NCI-H1694 treated with DMSO at 0.1 percent for 48 hours (cell line): ENCODE measurements at places on chromosomes 6 and 20.

- DNase-seq = peak; percentile 27
Measured at GRCh38 chr6:69584913-69585729, 211.7 kb downstream of the LMBRD1 start.

DNA sequence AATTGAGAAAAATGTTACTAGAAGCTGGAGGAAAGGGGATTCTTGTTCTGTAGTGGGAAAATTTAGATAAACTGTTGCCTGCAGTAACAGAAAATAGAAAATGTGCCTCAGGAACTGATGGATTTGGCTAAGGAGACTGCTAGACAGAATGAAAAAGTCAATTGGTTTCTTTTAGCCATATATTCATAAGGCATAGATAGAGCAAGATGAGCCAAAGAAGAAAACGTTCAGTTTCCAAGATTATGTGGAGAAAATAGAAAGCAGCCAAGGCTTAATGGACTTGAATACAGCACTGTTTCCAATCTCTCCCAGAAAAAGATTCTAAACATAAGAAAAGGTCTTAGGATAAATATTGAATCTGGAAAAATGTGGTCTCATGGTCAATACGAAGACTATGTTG is 115.1 kb upstream of the TCF21 start:
- DNase-seq = no peak

- no peak for DNase-seq
Measured at GRCh38 chr6:31490115-31490873, 7.7 kb upstream of the MICB start.

DNA sequence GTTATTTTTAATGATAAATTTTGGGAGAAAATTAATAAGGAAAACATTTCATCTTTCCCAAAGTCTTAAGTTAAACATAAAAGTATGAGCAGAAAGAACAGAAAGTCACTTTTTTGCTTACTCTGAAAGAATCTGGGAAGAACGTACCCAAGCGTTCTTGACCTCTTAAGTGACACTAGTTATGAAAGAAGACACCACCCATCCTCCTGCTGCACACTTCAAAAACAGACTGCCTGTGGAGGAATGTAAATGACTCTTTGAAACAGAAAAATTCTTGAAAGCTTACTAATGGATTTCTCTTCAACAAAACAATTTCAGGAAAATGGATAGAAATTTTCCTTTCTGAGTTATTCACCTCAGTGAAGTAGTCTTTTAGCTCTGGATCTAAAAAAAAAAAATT is 227.7 kb downstream of the MEI4 start:
- DNase-seq = no peak

- no peak for DNase-seq
Measured at GRCh38 chr6:166078294-166078693, 89.4 kb downstream of the TBXT start.

DNA sequence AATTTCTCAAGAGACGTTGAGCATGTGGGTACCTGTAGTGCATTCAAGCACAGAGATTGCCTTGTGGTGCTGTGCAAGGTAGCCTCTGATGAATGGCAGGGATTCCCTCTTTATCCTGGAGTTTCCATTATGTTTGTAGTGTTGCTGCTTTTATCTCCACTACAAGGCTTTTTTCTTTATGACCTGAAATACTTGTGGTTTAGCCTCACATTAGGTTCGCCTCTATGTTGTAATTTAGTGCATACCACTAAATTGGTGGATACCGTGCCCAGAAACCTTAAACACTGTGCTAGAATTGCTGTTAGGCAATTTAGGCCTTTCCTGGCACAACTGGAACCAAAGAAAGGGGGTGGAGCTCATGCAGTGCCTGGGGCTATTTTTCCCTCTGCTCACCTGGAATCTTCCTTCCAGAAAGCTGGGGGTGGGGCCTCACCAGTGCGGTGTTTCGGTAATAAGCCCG is 76.8 kb downstream of the NCOA7 start:
- no peak for DNase-seq

DNA sequence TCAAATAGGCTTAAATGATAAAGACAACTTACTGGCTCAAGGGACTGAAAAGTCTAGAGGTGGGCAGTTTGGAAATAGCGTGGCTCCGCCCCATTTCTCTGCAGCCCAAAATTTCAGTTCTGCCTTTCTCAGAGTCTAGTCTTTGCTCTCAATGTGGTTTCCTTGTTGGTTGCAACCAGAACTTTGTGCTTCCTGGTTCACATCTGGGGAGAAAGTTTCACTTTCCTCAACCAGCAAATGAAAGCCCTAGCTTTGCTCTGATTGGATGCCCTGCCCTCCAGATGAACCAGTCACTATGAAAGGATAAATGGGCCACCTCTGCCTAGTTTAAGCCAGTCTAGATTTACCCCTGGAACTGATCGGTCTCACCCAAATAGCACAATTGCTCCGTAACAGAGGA is 14.9 kb downstream of the SYCP2L start:
- DNase-seq = no peak

DNA sequence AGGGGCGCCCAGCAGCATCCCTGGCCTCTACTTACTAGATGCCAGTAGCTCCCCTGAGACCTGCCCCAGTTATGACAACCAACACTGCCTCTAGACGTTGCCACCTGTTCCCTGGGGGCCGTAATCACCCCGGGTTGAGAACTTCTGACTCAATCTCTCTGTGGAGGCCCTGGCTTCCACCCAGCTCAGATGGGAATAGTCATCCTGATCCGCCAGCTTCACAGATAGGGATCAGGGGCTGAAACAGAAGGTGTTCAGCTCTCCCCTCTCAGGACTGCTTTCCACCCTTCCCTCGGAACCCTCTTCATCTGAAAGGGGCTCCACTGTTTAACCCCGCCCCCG is 3.3 kb downstream of the CAPN11 start:
- no peak for DNase-seq

DNA sequence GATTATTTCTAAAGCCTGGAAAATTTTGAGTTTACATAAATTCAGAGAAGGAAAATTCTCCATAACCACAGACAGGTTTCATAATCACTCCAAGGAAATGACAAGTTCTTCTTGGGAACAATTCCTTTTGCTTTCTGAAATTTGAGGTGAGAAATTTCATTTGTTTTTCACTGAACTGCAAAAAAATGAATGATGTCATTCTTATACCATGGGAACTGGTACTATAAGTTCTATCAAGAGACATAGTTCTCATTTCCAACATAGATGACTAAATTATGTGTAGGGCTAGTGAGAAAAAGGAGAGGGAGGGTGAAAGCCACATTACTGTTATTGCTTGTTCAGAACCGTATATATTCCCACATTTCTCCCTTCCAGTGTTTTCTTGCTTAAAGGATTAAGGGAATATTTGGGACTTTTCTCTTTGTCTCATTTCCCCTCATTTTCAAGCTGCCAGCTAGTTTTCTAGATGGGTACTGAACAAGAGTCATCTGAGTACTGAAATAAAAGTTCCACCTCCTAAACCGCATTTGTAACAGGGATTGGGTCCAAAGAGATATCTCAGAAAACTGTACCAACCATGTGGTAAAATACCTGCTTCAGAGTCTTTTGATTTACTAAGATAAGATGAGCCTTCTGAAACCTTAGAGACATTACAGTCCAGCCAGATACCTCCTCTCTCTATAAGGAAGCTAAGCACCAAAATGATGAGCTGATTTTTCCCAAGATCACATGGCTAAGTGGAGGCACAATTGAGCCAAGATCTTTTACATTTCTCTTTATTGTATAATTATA is 144.3 kb upstream of the PRDM1 start:
- DNase-seq = no peak

DNA sequence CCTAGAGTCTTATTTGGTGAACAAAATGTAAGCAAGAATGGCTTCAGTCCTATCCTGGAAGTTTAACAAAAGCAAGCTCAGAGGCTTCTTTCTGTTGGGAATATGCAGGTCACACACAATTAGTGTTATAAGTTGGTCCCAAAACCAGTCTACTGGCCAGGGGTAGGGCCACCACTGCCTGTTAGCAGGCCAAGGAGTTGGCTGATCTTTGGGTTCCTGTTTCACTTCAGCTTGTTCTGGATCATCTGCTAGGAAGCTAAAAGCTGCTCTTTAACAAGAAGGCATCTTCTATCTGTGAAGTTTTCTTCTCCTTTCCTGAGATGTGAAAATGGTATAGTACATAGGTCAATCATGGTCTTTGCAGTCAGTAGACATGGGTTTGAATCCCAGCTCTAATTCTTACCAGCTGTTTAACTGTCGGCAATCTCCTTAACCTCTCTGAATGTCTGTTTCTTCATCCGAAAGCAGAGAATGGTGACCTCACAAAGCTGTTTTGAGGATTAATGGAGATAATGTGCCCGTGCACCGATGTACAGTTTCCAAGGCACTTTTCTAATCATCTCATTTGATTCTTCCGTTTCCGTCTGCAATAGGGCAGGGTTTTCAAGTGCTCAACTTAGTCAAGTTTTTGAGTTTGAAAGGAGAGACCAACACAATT is 271.2 kb upstream of the TAB2 start:
- no peak for DNase-seq

GRCh38 chr6:73525546-73526330 is 4.9 kb upstream of the EEF1A1 start:
- DNase-seq = no peak

DNA sequence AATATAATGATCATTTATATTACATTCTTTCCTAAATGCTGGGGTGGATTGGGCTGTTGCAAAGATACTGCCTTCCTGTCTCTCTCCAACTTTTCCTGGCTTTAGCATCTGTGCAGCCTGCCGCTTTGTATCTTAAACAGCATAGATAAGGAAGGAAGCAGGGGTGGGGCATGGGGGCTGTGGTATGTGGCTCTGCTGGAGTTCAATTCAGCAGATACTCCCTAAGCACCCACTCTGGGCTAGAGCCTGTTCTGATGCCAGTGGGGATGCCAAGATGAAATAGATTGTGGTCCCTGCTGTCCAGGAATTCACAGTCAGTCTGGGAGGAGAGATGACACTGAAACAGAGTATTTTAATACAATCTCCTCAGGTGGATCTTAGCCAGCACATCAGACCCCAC is 56.8 kb downstream of the EIF2S2 start:
- DNase-seq = no peak

DNA sequence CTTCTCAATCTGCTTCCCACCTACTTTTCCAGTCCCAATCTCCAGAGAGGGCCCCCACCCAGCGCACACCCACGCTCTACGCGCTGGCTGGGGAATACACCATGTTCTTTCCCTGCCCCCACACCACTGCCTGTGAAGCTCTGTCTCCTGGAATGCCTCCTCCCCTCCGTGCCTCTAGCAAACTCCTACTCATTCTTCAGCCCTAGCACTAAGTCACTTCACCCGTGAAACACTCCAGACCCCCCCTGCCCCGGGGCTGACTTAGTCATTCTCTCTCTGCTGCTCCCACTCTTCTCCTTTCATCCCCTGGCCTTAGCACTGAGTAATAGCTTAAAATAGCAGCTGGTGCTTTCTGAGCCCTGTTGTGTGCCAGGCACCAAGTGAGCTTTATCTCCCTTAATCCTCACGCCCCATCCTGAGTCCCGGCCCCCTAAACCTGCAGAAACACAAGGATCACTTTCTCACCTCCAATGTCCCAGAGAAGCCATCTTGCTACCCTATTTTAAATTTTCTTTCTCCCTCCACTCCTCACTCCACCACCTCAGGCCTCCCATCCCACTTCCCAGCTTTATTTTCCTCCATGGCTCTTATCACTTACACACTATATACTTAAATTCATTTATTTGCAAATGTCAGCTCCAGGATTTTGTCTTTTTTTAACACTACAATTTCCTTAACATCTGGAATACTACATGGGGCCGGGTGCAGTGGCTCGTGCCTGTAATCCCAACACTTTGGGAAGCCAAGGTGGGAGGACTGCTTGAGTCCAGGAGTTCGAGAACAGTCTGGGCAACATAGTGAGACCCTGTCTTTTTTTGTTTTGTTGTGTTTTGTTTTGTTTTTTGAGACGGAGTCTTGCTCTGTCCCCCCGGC is 6.3 kb upstream of the PARD6B start:
- DNase-seq = no peak

DNA sequence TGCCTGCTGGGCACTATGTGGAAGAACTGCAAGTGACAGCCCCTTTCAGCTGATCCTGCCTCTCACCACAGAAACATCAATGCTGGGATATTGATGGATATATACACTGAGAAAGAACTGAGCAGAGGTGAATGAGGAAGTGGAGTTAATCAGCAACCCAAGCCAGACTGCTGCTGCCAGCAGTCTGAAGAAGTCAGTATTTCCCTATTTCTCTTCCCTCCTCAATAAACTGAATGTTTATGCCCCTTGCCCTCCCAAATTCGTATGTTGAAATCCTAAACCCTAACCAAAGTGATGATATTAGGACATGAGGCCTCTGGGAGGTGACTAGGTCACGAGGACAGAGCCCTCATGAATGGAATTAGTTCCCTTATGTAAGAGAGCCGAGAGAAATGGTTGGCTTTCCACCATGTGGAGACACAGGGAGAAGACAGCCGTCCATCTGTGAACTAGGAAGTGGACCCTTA is 76.3 kb downstream of the CDK19 start:
- DNase-seq = no peak

DNA sequence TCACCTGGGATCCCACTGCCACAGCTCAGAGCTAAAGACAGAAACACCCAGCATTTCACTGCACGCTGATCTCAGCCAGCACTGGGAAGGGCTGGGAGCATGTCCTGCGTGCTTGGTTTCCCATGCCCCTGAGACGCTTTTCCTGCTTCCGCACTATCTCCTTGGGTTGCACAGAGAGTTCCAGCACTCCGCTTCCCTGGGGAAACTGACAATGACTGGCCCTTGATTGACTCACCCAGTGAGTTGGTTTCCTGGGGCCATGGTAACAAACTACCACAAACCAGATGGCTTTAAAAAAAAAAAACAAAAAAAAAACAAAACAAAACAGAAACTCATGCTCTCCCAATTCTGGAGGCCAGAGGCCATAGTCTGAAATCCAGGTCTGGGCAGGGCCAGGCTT is 14.8 kb upstream of the MAS1L start:
- DNase-seq = no peak

DNA sequence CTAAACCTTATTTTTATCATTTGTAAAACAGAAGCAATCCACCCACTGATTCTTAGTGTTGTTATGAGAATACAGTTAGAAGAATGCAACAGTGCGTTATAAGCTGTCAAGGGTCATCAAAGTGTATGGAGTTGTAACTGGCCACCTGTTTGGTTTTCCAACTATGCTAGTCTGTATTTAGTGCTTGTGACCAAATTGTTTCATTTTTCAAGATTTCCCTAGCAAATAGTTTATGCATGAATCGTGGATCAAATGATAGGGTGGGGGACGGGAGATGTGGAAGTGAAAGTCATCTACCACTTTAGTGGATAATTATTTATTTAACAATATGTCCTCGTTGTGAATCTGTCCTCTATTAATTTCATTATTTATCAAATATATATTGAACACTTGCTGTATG is 175.4 kb upstream of the HDDC2 start:
- no peak for DNase-seq

- DNase-seq = peak; percentile 19
Measured at GRCh38 chr6:135145063-135145800, 35.9 kb upstream of the MYB start.
